ENCODE measurements at places on chromosomes 5 and 9.
A peak's percentile ranks its signal among the peaks of the same experiment; 100 is the strongest.

DNA sequence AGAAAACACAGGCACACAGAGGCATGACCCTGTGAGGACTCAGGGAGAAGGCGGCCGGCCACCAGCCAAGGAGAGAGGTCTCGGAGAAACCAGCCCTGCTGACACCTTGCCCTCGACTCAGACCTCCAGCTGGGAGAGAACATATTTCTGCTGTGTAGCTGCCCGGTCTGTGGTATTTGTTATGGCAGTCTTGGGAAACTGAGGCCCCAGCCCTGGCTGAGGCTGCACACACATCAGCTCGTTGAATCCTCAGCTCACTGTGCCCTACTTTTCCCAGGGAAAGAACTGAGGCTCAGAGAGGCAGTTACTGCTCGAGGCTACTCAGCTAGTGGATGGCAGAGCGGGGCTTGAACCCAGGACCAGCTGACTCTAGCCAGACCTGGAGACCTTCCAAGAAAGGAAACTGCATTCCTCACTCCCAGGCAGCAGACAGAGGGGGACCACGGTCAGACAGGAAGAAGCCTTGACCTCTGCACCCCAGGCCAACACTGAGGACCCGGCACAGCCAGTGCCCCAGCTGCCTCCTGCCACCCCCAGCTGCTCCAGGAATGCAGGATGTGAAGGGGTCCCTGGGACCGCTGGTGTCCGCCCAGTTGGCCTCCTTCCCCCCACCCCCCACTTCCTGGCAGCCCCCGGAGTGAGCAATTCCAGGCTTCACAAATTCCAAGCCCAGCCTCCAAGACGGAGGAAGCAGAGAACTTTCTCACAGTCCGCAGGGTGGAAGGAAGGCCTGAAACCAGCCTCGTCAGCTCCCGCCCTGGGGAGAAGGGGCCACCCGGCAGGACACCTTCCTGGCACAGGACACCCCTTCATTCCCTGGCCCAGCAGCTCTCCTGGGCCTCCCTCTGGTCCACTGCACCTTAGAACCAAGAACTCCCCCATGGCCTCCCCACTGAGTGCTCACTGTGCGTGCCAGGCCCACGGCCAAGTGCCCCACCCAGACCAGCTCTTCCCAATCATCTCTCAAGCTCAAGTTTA, 69.9 kb downstream of the LRSAM1 start:
- no peak overlapping the region for H3K27ac ChIP-seq
- H3K36me3 ChIP-seq: peaks cover 29% of the 10 kb centered on the region
- no peaks in the 10 kb centered on the region for H3K27me3 ChIP-seq
- H3K4me3 ChIP-seq: no peak overlapping the region

DNA sequence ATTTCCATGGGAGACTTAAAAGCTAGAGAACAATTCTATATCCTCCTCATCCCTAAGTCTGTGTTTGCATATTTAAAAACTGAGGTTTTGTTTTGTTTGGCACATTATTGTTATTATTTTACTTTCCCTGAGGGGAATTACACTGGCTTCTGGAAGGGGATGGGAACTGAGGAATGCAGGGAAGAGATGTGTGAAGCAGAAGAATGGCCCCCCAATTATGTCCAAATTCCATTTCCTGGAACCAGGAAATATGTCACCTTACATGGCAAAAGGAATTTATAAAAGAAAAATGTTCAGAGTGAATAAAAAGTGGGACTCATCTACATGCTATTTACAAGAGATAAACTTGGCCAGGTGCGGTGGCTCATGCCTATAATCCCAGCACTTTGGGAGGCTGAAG, 129.8 kb downstream of the MARCHF11 start:
- no peaks in the 10 kb centered on the region for H3K27me3 ChIP-seq
- no peak for DNase-seq
- no peaks in the 10 kb centered on the region for H3K36me3 ChIP-seq

GRCh38 chr5:77210091-77210963, at the start of gene PDE8B:
PDE8B (plus strand) TSS chr5:77210680; CDS start chr5:77210926, 246 bp downstream.
- peaks cover 47% of the 10 kb centered on the region for H3K27me3 ChIP-seq
- peaks cover 13% of the 10 kb centered on the region for H3K4me1 ChIP-seq
- H3K36me3 ChIP-seq: no peaks in the 10 kb centered on the region
- no peak for DNase-seq

- no peak for DNase-seq
- no peaks in the 10 kb centered on the region for H3K36me3 ChIP-seq
- H3K4me3 ChIP-seq: no peak overlapping the region
- no peaks in the 10 kb centered on the region for H3K4me1 ChIP-seq
- H3K27me3 ChIP-seq: no peaks in the 10 kb centered on the region
- no peak overlapping the region for H3K27ac ChIP-seq
These were observed 80.8 kb upstream of the IER5L start for GRCh38 chr9:129258823-129259301.

GRCh38 chr9:90419221-90419851, 223.3 kb downstream of the DIRAS2 start:
- H3K4me3 ChIP-seq: no peak overlapping the region
- no peaks in the 10 kb centered on the region for H3K4me1 ChIP-seq
- no peak for DNase-seq
- no peaks in the 10 kb centered on the region for H3K27me3 ChIP-seq
- no peaks in the 10 kb centered on the region for H3K36me3 ChIP-seq

DNA sequence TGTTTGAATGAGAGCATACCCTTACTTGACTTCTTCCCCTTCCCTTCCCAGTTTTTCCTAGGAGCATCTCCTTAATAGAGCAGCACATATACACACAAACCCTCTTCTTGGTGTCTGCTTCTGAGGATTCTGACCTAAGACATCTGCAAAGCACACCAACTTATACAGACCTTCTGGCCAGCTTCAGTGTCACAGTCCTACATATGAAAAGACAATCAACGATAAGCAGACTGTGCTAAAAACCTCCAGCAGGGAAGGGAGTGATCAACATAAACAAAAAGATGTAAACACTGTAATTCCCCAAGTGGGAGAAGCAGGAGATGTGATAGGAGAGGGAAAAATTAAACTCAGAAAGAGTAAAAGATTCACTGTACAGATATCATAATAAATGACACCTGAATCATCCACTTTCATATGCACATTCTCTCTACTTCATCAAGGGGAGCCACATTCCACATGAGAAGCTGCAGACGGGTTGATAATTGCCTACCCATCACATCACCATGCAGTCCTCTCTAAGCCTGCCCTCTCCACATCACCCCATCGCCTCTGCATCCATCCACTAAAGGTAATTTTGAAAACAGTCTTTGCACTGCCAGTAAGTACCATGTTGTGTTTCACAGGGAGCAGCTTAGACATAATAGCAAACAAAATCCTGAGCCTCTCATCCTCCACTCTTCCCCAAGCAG, 13.0 kb downstream of the APBA1 start:
- no peak for DNase-seq
- H3K36me3 ChIP-seq: no peaks in the 10 kb centered on the region
- H3K4me3 ChIP-seq: no peak overlapping the region
- H3K4me1 ChIP-seq: no peaks in the 10 kb centered on the region
- no peak overlapping the region for H3K27ac ChIP-seq
- peaks cover 24% of the 10 kb centered on the region for H3K27me3 ChIP-seq

GRCh38 chr9:15505921-15506320, 4.8 kb downstream of the PSIP1 start:
- no peaks in the 10 kb centered on the region for H3K4me1 ChIP-seq
- no peak overlapping the region for H3K27ac ChIP-seq
- peaks cover 18% of the 10 kb centered on the region for H3K36me3 ChIP-seq
- no peak overlapping the region for H3K4me3 ChIP-seq
- no peaks in the 10 kb centered on the region for H3K27me3 ChIP-seq
- no peak for DNase-seq

GRCh38 chr9:73034962-73035361, 82.1 kb upstream of the ALDH1A1 start:
- no peak overlapping the region for H3K4me3 ChIP-seq
- H3K36me3 ChIP-seq: no peaks in the 10 kb centered on the region
- H3K27ac ChIP-seq: no peak overlapping the region
- DNase-seq: no peak
- peaks cover 17% of the 10 kb centered on the region for H3K4me1 ChIP-seq

DNA sequence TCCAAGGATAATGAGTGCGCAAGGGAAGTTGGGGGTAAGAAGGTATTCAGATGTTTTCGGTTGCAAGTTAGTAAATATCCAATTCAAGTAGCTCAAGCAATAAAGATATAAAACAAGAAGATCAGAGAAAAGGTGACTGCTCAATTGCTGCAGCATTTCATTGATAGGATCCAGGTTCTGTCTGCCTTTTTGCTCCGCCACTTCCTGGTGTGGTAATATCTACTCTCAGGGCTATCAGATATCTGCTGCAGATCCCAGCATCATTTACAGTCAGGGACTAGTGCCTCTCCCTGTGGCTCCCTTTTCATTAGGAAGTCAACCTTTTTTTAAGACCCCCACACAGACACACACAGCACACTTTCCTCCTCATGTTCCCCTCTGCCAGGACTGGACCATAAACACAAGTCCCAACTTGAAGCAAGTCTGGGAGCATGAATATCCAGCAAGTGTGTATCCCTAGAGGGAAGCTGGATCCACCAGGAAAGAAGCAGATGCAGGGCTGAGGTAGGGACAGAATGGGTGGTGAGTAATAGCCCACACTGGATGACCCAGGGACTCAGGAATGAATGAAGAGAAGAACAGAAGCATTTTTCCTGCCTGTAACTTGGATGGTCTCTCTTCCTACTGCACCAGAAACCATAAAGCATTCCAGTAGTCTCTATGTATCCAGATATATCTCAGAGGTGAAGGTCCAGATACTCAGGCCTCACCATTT, 53.7 kb downstream of the ZNF622 start:
- peaks cover 4% of the 10 kb centered on the region for H3K27me3 ChIP-seq
- H3K36me3 ChIP-seq: no peaks in the 10 kb centered on the region
- no peak overlapping the region for H3K4me3 ChIP-seq
- DNase-seq: no peak

- no peak overlapping the region for H3K4me3 ChIP-seq
- DNase-seq: no peak
- no peak overlapping the region for H3K27ac ChIP-seq
- H3K36me3 ChIP-seq: no peaks in the 10 kb centered on the region
- H3K27me3 ChIP-seq: no peaks in the 10 kb centered on the region
These were observed 63.6 kb upstream of the TNPO1 start for GRCh38 chr5:72752909-72753308.

- H3K4me3 ChIP-seq: no peak overlapping the region
- no peaks in the 10 kb centered on the region for H3K27me3 ChIP-seq
- no peaks in the 10 kb centered on the region for H3K36me3 ChIP-seq
- H3K27ac ChIP-seq: no peak overlapping the region
- no peaks in the 10 kb centered on the region for H3K4me1 ChIP-seq
These were observed 50.3 kb upstream of the TGFBR1 start for GRCh38 chr9:99054581-99054980.

DNA sequence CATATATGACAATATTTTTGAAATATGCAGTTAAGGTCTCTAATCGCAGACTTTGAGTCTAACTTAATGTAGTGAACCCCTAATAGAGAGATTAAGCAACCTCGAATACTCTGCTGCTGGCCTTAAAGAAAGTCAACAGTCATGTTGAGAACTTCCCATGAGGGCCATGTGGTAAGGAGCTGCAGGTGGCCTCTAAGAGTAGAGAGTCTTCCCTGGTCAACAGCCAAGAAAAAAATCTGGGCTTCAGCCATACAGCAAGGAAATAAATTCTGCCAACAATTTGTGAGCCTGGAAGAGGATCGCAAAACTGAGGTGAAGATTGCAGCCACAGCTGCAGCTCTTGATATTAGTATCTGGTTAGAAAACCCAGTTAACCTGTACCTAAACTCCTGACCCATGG, 935.2 kb upstream of the TYRP1 start:
- no peak overlapping the region for H3K27ac ChIP-seq
- H3K36me3 ChIP-seq: no peaks in the 10 kb centered on the region
- no peak overlapping the region for H3K4me3 ChIP-seq
- H3K4me1 ChIP-seq: no peaks in the 10 kb centered on the region

- H3K27me3 ChIP-seq: no peaks in the 10 kb centered on the region
- no peaks in the 10 kb centered on the region for H3K36me3 ChIP-seq
- H3K27ac ChIP-seq: peak overlapping the region; percentile 25
- peaks cover 38% of the 10 kb centered on the region for H3K4me1 ChIP-seq
These were observed 237.9 kb upstream of the CD180 start for GRCh38 chr5:67434466-67434865.

- no peaks in the 10 kb centered on the region for H3K36me3 ChIP-seq
- peaks cover 14% of the 10 kb centered on the region for H3K4me1 ChIP-seq
- no peak for DNase-seq
- no peak overlapping the region for H3K4me3 ChIP-seq
- H3K27me3 ChIP-seq: no peaks in the 10 kb centered on the region
These were observed 56.7 kb downstream of the MAPKAP1 start for GRCh38 chr9:125650271-125650737.

DNA sequence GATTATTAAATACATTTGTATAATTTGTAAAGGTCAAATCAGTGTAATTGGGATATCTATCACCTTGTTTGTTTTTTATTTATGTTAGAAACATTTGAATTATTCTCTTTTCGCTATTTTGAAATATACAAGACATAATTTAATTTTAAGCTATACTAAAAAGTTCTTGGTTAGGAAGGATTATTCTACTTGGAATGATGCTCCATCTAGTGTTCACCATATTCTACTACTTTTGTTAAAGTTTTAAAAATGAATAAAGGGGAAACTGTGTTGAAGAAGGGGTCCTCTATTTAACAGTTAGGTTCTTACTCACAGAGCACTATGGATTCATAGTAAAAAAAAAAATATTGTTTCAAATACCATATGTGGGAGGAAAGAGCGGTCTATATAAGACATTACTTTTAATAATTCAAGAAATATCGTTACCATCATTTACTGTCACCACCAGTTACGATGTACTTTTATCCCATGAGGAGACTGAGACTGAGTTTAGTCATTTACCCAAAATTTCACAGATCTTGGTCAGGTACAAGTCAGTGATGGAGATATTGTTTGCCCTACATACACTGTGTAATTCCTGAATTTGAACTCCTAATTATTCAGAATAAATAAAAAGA, 6.3 kb upstream of the STOM start:
- no peaks in the 10 kb centered on the region for H3K36me3 ChIP-seq
- DNase-seq: peak; percentile 36

DNA sequence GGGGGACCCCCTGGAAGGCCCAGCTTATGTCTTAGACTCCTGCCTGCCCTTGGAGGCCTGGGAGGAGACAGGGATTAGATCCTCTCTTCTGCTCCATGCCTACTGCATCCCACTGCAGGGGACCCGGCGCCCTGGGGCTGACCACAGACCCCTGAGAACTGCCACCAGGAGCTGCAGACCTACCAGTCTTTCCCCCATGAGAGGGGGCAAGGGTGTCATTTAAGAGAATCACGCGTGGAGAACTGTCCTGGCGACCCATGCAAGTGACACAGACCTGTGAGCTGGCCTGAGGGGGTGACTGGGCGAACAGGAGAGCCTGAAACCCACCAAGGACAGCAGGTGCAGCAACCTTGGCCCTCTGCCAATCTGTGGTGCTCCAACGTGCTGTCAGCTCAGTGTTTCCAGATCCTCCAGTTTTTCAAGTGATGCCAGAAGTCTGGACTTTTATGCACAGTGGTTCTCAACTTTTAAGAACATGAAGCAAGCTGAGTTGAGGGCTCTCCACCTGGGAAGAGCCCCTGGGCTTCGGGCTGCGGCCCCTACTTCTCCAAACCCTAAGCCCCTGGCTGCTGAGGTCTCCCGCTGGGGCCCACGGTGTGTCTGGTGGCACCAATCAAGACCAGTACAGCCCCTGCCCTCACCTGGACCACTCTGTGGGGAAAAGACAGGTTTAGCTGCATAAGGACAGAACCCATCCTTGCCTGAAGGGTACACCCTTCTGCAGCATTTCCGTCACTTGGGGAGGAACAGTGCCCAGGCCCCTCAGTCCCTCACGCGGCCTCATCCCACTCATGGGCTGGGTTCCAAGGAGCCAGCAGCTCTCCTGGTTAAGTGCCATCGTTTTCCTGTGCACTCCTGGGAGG, 18.2 kb downstream of the GFPT2 start:
- H3K27me3 ChIP-seq: no peaks in the 10 kb centered on the region
- H3K4me1 ChIP-seq: no peaks in the 10 kb centered on the region
- no peak for DNase-seq
- H3K4me3 ChIP-seq: no peak overlapping the region
